ENCODE measurements at places on chromosomes 11 and 22.

DNA sequence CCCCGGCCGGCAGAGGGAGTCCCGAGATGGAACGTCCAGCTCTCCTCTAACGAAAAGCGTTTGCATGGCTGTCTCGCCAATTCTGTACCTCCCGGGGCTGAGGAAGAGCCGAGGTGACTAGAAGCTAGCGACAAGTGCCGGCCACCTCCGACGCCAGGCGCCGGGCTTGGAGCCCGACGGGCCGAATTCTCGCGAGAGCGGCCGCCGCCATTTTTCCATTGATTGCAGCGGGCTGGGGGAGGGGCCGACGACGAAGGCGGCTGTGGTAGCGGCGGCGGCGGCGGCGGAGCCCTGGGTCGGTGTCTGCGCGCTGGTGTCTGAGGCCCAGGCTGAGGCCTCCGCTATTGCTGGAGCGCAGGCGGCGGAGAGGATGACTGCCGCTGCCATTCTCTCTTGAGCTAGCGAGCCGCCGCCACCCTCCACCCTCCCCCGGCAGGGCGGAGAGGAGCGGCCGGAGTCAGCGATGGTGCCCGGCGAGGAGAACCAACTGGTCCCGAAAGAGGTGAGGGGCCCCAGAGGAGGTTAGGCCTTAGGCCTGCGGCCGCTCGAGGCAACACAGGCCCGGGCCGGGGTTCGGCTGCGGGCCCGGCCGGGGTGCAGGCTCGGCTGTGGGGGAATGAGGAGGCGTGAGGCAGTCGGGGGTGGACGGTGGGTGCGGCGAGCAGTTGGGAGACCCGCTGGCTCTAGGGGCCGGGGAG, at the start of gene USP47:
TSS of gene USP47 (plus strand) at position 250 of the 698 bp plus-strand sequence. CDS start at position 464, 214 bp downstream.
- peak; percentile 87 for DNase-seq

DNA sequence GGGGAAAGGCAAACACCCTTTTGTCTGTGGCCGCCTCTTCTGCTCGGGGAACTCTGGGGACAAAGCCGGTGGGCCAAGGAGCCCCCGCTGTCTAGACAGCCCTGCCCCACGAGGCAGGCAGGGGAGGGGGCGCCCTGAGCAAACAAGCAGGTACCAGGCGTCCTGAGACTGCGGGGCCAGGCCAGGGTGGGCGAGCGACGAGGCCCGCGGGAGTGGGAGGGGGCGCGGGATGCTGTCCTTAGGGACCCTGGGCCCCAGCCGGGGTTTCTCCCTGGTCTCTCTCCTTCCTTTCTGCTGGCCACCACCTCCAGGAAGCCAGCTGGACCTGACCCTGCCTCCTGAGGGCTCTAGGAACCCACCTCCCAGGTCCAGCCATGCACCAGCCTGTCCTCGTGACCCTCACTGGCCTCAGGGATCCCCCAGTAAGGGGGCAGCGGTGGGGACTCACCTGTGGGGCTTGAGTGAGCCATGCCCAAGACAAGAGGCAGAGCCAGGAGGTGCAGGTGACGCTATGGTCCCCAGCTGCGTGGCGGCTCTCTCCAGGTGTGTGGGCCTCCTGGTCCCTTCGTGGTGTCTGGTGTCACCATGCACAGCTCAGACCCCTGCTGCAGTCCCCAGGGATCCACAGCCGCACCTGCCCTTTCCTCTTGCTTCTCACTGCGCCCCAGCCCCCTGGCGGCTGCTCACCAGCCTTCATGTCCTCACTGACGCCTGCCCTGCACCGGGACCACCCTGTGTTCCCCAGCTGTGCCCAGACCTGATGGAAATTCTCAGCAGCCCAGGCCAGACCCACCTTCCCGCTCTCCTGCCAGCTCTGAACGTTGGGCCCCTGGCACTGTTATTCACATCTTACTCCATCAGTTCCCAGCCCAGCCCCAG, 26.5 kb upstream of the MUC5AC start:
- DNase-seq, result no peak

GRCh38 chr22:29799217-29799680, 32.1 kb downstream of the UQCR10 start:
- peak; percentile 68 for DNase-seq

- no peak for DNase-seq
These were observed 31.8 kb downstream of the FAM118A start for GRCh38 chr22:45341498-45341897.

- no peak for DNase-seq
These were observed 81.2 kb upstream of the PTH start for GRCh38 chr11:13576995-13577394.

GRCh38 chr11:113313601-113314000, 782 bp upstream of the TTC12 start:
- DNase-seq, result no peak

GRCh38 chr11:16979703-16980622, 34.3 kb downstream of the PLEKHA7 start:
- DNase-seq, result no peak

DNA sequence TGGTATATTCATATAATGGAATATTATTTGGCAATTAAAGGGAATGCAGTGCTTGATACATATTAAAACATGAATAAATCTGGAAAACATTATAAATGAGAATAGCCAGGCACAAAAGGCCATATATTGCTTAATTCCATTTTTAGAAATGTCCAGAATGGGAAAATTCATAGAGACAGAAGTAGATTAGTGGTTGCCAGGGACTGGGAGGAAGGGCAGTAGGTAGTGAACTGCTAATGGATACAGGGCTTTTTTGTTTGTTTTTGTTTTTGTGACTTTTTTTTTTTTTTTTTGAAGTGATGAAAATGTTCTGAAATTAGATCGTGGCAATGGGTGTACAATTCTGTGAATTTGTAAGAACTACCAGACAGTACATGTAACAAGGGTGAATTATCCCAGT, 86.1 kb downstream of the YAP1 start:
- DNase-seq, result no peak

DNA sequence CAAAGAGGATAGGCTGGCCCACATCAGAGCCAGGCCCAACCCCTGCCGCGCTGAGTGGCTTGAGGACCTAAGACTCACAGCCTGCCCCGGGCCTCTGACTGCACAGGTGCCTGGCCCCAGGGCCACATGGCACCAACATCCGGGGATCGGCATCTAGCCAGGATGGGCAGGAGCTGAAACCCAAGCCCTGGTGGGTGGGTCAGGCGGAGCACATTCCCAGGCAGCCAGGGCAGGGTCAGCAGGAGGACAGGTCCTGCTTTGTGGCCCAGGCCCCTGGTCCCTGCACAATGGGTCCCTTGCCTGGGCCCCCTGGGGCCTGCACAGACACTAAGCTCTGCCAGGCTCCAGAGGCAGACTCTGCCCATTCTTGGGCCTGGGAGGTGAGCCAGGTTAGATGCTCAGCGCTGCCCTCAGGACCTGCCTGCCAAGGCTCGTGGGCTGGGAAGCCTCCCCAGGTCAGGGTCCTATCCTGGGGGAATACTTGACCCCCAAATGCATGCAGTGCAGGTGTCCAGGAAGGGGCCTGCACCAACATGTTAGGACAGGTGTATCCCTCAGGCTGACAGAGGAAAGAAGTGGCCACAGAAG, 33.5 kb downstream of the ARVCF start:
- DNase-seq, result no peak

DNA sequence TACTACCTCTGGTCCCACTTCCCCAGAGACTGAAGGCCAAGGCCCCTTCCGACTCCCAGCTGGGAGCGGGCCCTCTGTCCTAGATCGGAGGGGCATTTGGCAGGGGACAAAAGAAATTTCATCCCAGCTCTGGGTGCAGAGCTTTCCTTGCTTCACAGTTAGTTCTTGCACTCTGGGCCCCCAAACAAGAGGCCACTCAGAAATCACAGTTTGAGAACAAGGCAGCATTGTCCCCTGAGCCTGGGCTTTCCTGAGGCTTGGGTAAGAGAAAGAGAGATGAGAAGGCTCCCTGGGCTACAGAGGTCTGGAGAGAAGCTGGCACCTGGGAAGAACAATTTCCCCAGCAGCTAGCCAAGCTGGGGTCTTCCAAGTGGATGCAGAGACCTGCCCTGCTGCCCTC, 71.8 kb upstream of the NCAM1 start:
- DNase-seq, result no peak

DNA sequence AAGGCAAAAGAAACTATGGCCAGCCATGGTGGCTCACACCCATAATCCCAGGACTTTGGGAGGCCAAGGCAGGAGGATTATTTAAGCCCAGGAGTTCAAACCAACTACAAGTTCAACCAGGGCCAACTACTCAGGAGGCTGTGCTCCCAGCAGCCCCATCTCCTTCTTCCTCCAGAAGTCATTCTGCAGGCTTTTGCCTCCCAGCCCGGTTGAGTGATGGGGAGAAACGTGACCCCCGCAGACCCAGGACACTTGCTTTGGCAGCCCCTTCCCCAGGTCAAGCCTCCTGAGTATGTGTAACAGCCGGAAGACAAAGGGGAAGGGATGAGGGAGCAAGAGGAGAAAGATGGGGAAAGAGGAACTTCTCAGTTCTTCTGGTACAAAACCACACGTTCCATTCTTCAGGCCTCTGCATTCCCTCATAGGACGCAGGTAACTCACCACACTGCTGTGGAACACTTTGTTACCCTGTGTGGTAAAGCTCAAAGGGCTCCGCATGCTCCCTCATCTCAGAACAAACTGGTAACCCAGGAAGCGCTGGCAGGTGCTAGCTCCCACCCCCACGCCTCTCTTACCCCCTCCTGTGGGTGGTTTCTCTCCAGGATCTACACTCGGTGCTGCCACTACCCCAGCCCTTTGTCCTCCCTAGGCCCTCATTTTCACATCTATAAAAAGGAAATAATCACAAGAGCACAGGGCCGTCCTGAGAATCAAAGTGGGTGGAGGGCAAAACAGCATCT, 4.0 kb downstream of the SULT4A1 start:
- no peak for DNase-seq

- DNase-seq, result no peak
These were observed 345.4 kb downstream of the TENM4 start for GRCh38 chr11:79095424-79095823.

DNA sequence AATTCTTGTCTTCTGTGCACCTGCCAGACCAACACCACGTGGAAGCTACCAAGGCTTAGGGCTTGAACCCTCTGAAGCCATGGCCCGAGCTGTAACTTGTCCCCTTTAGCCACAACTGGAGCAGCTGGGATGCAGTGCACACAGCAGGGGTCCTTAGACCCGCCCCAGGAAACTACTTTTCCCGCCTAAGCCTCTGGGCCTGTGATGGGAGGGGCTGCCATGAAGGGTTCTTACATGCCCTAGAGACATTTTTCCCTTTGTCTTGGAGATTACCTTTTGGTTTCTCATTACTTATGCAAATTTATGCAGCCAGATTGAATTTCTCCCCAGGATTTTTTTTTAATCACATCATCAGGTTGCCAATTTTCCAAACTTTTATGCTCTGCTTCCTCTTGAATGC, 9.7 kb downstream of the PATE3 start:
- no peak for DNase-seq

DNA sequence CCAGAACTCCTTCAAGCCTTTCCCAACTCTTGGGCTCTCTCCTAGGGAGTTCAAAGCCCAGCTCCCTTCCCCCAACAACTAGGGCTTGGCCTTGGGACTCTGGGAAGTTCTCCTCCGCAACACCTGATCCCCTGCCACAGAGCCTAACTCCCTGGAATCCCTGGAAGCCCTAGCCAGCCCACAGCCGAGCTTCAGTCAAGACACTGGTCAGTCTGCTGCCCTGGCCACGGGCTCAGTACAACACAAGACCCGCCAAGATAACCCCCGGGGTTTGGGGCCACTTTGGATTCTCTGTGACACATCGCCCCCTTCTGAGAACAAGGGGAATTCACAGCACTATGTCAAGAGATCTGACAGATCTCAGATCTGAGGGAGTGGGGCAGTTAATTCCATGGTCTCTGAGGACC, 58.3 kb downstream of the SLC22A12 start:
- peak; percentile 55 for DNase-seq

DNA sequence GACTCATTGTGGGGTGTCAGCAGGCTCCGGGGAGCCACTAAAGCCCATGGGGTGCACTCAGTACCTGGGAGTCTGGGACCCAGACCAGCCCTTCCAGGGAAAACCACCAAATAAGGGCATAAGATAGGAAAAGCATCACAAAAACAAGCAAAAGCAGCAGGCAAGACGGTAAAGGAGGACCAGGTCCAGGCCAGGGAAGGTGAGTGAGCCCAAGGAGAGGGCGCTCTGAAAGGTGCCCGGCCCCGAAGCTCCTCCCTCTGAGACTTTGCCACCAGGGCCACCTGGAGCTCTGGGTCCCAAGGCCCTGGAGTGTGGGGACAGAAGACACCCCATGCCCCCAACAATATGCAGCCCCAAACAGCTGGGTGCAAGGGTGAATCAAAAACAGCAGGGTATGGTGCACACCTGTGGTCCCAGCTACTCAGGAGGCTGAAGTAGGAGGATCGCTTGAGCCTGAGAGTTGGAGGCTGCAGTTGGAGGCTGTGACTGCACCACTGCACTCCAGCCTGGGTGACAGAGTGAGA, 5.2 kb upstream of the IL17REL start:
- DNase-seq, result peak; percentile 10

GRCh38 chr11:123421589-123421988, 8.5 kb upstream of the GRAMD1B start:
- DNase-seq, result no peak

GRCh38 chr11:405323-405953, 9.4 kb downstream of the SIGIRR start:
- DNase-seq, result no peak

- DNase-seq, result no peak
These were observed 411 bp upstream of the EXPH5 start for GRCh38 chr11:108593923-108594434.

- DNase-seq, result no peak
These were observed 247.0 kb upstream of the NARS2 start for GRCh38 chr11:78821371-78822306.

Data from iPS-NIHi11 (cell line).